ENCODE measurements at places on chromosomes 5 and 9.

GRCh38 chr9:13089666-13090065, 189.8 kb downstream of the MPDZ start:
- DNase-seq, result no peak

DNA sequence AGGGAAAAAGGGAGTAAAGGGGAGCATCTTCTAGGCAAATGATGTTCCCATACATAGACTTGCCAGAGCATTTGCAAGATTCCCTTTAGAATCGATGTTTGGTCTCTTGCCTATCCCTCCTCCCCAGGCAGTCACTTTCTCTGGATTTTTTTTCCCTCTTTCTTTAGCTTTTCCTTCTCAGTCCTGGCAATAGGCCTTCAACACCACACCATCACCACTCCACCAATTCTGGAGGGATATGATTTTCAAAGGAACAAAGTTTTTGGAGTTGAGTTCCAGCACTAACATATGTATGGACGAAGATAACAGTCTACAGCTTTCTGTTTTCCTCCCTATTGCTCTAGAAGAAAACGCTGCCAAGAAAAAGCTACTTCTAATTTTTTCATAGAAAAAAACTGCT, 377.4 kb downstream of the PDE4D start:
- no peak for DNase-seq

GRCh38 chr5:38167562-38167996, 90.8 kb upstream of the EGFLAM start:
- no peak for DNase-seq

- no peak for DNase-seq
These were observed 24.6 kb downstream of the CNTLN start for GRCh38 chr9:17159469-17159868.

DNA sequence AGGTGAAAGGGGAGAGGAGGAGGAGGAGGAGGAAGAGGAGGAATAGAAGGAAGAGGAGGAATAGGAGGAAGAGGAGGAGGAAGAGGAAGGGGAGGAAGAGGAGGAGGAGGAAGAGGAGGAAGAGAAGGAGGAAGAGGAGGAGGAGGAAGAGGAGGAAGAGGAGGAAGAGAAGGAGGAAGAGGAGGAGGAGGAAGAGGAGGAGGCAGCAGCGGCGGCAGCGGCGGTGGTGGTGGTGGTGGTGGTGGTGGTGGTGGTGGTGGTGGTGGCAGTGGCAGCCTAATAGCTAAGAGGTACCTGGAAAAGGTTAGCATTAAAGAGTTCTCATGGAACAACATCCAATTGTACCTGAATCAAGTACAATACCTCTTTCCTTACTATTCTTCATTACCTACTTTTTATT, 32.5 kb downstream of the UBAP2 start:
- DNase-seq, result no peak

DNA sequence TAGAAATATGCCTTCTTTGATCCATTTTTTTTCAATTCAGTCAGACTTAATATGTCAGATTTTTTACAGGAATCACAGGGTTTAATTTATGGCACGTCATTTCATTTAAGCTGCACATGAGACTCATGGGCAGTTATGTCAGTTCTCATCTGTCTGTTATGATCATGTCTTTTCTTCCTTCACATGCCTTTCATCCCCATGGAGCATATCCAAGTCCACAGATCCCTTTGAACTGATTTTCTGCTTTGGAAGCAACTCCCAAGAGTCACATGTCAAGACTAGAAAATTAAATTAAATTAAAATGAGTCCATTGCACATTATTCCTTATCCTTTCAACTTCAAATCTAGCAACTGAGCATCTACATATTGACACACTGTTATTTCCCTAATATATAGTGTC, 1274.0 kb upstream of the C9orf72 start:
- DNase-seq, result no peak

GRCh38 chr5:157204765-157205164, 24.1 kb downstream of the ITK start:
- no peak for DNase-seq

DNA sequence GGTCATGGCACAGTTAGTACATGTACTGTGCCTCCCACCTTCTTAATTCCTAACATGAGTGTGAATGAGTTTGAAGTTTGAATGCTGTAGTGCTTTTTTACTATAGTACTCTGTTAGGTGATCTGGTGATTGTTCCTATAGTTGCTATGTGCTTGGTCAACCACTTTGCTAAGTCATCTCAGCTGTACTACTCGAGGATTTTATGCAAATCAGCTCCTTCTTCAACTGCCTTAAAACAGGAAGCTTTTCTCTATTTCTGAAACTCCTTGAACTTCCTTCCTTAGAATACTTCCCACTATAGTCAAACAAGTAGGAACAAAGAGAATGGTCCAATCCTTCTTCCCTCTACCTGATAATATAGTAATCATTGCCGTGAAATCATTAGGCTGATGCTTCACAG, 219.6 kb downstream of the CTNND2 start:
- no peak for DNase-seq

- DNase-seq, result no peak
These were observed 1.0 kb upstream of the CRB2 start for GRCh38 chr9:123354806-123355508.

- no peak for DNase-seq
These were observed 34.4 kb downstream of the HMCN2 start for GRCh38 chr9:130299785-130300615.

- DNase-seq, result no peak
These were observed 5.9 kb downstream of the DNM1 start for GRCh38 chr9:128208946-128209669.

- DNase-seq, result no peak
These were observed 108.9 kb upstream of the SPRY4 start for GRCh38 chr5:142433526-142434321.

DNA sequence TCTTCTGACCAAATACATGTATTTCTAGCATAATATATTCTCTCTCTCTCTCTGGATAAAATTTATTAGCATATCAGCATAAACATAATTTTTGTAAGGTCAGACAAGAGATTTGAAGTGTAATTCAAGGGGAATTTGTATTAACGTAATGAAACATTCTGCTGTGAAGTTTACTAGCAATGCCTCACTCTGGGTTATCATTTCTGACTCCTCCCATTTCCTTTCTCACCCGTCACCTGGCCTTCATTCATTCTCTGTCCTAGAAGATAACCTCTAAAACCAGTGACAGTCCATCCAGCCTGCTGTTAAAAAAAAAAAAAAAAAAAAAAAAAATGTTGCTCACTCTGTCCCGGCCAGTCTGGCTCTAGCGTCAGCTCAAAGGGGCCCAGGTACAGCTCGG, 27.1 kb downstream of the GRAMD2B start:
- no peak for DNase-seq

GRCh38 chr9:27799326-27799725, 226.0 kb upstream of the C9orf72 start:
- DNase-seq, result no peak

GRCh38 chr9:129481810-129482511, 138.9 kb downstream of the C9orf50 start:
- DNase-seq, result no peak

- no peak for DNase-seq
These were observed 157.2 kb upstream of the ISL1 start for GRCh38 chr5:51225789-51226742.

- DNase-seq, result no peak
These were observed 53.7 kb upstream of the ZBTB43 start for GRCh38 chr9:126750941-126751725.

- no peak for DNase-seq
These were observed 5.0 kb downstream of the SMAD5 start for GRCh38 chr5:136137497-136138220.

DNA sequence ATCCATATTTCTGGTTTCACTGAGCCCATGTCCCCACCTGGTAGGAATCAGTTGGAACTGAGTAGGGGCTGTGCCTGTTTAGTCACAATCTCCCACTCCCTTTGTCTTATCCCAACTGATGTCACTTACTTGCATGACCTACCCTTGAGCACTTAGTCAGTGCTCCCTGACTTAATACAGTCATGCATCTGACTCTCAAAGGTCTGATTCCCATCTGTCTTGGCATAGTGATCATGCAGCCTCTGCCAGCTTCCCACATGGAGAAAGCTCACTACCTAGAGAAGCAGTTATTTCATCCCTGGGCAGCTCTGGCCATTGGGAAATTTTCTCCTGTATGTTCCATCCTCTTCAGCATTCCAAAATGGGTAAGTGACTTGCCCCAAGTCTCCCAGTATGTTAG, 24.8 kb downstream of the ABLIM3 start:
- DNase-seq, result peak; percentile 21

- DNase-seq, result no peak
These were observed 20.6 kb upstream of the SLC9A3 start for GRCh38 chr5:544675-545355.

- peak; percentile 1 for DNase-seq
These were observed 246.0 kb upstream of the NUDT12 start for GRCh38 chr5:103808464-103809106.

- DNase-seq, result no peak
These were observed 17.2 kb upstream of the ROR2 start for GRCh38 chr9:91967259-91967658.

DNA sequence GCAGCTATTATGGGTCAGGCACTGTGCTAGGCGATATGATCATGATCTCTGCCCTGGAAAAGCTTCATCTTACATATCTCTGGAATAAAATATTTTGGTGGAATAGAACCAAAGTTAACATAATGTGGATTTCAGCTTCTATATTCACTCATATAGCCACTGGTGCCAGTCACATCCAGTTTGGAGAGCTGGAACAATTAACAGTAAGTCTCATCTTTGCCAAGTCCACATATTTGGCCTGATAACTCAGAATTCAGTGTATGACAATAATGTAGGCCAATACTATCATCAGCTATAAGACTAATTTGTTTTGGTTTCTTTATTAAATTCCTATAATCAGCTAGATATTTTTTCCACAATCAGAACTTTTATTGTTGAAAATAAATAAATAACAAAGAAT, 5.9 kb upstream of the FAM13B start:
- DNase-seq, result no peak

- no peak for DNase-seq
These were observed 69.8 kb downstream of the RPS23 start for GRCh38 chr5:82208371-82208770.

DNA sequence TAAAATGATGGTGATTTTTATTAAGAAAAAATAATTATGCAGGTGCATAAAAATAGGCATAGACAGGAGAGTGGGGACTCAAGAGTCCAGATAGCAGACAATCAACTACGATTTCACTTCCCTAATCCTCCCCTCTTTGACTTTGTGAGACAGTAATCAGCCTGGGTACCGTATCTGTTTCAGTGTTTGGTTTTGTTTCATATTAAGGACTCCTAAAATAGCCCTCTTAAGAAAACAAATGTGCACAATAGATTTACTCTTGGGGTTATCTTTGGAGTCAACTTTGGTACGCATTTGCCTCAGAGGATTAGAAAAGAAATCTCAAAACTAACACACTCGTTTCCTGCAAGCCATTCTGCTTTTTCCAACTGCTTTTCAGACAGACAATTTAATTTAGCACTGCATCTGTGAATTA, 96.3 kb downstream of the ZNF608 start:
- DNase-seq, result no peak

- DNase-seq, result no peak
These were observed 1.2 kb upstream of the SLC4A9 start for GRCh38 chr5:140358738-140359310.

DNA sequence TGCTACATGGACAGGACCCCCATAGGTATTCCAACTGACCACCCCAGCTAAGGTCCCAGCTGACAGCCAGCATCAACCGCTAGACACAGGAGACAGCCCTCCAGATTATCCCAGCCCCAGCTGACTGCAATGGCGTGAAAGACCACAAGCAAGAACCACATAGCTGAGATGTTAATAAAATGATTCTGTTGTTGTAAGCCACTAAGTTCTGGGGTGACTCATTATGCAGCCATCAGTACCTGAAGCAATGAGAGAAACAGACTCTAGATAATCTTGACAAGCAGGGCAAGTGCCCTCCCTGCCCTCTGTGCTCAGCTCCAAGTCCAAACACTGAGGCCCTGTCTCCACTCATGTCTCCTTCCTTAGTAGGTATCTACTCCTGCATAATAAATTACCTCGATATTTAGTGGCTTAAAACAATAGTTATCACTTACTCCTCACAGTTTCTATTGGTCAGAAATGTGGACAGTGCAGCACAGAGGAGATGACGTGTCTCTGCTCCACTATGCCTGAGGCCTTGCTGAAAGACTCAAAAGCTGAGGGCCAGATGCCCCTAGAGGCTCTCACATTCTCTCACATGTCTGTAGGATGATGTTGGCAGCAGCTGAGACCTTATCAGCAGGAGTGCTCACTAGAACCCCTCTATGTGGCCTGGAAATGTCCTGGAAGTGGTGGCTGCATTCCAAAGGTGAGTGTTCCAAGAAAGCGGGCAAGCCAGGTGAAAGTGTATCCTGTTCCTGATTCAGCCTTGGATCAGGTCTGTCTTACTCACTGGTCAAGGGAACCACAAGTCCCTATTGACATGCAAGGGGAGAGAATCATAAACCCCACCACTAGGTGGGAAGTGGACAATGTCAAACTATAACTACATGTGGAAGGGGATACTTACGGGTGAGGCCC, 2.5 kb downstream of the MGAT1 start:
- DNase-seq, result peak; percentile 54
